ENCODE measurements at places on chromosomes 4 and X. TPM values are rescaled to one million over a fixed set of nuclear protein-coding genes. Genes with fewer than 3 reads are reported as not detected.

MSN gene
- 294 TPM for total RNA-seq

GRCh38 chr4:128285085-128285997, 2.3 kb downstream of the PGRMC2 start:
- no peak for DNase-seq

DNA sequence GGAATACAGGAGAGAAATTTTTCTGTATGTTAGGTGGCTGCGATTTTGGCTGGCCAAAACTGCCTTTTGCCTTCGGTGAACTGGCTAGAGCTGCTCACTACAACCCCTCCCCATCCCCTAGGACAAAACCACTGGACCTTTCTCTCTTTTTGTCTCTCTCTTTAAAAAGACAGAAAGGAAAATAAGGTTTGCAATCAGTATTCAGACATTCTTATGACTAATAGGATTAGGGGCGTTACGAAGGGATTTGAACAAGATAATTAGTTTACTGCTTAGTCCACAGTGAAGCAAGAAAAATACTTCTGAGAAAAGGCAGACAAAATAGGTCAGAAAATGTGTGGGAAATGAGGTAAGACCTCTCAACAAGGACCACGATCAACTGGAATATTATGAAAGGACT, 180.4 kb downstream of the SLIT2 start:
- no peak for DNase-seq

GRCh38 chrX:146054311-146054710, 236.7 kb downstream of the SLITRK2 start:
- DNase-seq: no peak

DNA sequence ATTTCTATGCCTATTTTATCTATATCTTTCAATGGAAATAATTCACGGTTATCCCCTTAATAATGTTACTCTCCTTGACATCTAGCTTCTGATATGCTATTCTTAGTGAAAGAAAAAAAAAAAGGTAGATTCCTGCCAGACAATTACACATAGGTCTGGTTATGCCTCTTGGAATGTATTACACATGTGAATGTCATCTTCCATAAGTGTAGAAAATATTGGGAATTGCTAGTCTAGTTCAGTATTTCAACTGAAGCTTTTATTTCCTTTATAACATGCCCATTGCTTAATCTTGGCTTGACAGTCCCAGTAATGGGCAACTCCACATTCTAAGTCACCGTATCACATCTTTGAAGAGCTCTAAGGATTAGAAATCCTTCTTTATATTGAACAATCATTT, 25.4 kb upstream of the PPP1R2C start:
- DNase-seq: no peak

GRCh38 chrX:25049357-25049756, 33.6 kb upstream of the ARX start:
- no peak for DNase-seq

- DNase-seq: no peak
Observed at GRCh38 chrX:40310447-40310846, 212.7 kb upstream of the BCOR start.
